ENCODE measurements at places on chromosomes 1 and 21.

DNA sequence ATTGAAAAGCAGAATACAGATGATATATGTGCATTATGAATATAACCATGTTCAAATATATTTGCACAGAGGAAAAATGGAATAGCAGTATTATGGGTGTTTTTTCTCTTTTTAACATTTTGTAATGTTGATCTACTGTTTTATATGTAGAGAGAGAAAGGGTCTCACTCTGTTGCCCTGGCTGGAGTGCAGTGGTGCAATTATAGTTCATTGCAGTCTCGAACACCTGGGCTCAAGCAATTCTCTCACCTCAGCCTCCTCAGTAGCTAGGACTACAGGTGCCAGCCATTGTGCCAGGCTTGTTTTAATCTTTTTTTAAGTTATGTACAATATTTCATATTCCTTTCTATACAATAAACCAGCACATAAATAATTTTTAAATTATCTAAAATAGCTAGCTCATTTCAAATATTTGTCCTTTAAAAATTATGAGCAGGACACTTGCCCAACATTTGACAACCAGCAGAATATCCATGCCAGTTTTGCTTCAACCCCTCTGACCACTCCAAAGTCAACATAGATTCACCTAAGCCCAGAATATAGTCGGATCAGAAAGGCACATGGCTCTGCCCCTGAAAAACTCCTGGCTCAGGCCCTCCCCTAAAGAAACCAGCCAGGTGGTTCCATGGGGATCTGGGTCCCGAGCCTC is 29.8 kb downstream of the ZNF281 start:
- DNase-seq, result no peak

DNA sequence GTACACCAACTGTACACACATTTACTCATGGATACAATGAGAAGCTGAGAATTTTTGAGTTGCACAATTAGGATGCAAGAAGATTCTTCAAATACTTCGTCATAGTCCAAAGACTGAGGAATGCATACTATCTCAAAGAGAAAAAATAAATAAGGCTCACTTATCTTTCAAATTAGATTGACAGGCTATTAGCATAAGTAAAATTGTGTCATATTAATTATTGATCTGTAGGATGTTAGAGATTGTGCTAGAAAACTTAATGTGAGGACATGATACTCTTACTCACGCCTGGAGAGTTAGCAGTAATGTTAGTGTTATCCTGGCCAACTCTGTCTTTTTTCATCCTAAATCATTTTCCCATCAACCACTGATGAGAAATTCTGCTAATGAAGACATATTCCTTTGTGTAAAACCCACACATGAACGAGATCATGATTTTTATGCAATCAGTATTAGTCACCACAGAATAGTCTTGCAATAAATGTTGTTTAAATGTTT is 659.0 kb downstream of the LTN1 start:
- no peak for DNase-seq

- DNase-seq, result no peak
These were observed 11.3 kb upstream of the PLA2G2A start for GRCh38 chr1:19990689-19991088.

- no peak for DNase-seq
These were observed 3.1 kb downstream of the ASCL5 start for GRCh38 chr1:201123866-201124265.

- DNase-seq, result no peak
These were observed 86.0 kb downstream of the UCHL5 start for GRCh38 chr1:192973202-192973601.

DNA sequence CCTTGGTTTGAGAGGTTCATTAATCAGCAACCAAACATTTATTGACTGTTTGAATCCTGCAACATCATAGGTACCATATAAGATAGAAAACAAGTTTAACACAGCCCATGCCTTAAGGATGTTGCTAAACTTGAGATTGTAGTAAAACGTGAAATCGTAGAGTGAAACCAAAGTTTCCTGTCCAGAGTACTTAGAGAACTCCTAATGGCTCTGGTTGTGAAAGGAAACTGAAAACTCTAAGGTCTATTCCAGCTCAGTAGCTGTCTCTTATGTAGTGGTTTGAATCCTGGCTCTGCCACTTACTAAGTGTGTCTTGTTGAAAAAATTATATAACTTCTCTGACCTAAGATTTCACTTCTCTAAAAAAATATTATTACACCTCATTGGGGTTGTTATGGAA is 310.9 kb downstream of the NTNG1 start:
- DNase-seq, result no peak

GRCh38 chr1:88378560-88378959 is 305.5 kb upstream of the PKN2 start:
- no peak for DNase-seq

DNA sequence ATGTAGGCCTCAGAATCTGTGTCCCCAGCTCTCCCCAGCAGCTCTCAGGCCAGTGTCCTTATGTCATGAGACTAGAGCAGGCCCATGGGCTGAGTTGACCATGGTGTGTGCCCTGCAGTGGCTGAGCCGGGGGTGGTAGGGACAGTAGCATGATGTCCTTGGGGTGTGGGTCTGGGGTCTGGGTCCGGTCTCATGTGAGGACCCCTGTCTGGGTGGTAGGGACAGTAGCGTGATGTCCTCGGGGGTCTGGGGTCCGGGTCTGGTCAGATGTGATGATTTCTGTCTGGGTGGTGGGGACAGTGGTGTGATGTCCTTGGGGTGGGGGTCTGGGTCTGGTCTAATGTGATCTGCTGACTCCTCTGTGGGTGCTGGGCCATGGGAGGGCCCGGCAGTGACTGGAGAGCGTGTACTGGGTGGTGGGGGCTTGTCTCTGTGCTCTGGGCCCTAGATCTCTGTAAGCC is 64.5 kb downstream of the OBSCN start:
- no peak for DNase-seq

DNA sequence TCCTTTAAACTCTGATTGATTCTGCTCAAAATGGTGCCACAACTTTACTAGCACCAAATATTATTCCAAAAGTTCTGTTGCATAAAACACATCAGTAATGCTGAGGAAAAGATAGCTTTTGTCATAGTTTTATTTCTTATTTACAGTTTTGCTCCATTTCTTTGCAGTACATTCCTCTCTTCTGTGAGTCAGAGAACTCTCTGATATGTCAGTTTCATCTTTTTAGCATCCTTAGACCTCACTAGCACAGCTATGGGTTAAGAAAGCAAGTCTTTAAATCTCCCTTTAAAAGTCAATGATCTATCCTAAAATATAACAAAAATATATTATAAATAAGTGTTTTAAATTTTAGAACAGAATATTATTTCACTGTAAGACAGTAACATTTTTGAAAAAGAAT is 356.6 kb upstream of the SNX7 start:
- no peak for DNase-seq

- DNase-seq, result no peak
These were observed 287.5 kb downstream of the LRRIQ3 start for GRCh38 chr1:73910466-73910865.

- no peak for DNase-seq
These were observed 50.0 kb upstream of the TARDBP start for GRCh38 chr1:10962483-10962882.

- no peak for DNase-seq
These were observed 123.9 kb downstream of the PTBP2 start for GRCh38 chr1:96845464-96845863.

DNA sequence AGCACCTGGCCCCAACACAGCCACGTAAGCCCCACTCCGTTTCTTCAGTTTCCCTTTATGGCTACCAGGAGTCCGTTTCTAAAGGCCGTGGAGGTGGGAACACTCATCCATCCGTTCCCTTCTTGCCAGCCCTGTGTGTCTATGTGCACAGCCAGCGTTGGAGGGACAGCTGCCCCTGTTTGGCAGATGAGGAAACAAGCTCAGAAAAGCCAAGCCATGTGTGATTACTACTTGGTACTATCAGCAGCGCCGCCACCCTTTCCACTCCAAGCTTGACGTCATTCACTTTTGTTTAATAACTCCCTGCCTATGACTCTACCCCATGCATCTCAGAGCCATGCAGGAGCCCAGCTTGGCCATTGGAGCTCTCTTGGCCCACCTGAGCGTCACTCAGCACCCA is 3.5 kb downstream of the LRP8 start:
- no peak for DNase-seq

- DNase-seq, result no peak
These were observed 101.6 kb downstream of the NOS1AP start for GRCh38 chr1:162171111-162171510.

DNA sequence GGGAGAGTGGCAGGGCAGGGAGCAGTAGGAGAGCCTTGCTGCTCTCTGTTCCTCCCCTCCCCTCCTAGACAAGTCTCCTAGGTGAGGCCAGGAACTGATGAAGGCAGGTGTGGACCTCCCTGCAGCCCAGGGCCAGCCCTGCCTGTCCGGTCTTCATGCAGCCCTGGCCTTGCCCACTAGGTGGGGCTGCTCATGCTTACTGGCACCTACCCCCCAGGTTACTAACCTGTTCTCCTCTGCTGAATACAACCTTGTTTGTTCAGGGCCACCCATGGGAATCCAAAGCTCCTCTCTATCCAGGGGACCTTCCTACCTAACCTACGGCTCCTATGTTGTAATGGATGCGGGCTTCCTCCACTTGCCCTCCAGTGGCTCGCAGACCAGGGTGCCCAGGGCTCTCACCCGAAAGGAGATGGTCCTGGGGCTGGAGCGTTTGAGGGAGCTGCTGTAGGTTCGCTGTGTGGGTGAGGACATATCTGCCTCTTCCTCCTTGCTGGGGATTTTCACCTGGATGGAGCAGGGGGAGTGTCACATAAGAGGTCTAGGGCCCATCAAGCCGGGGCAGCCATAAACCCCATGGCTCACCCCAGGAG is 7.9 kb upstream of the TNNT2 start:
- DNase-seq, result no peak
